ENCODE measurements at places on chromosomes 16 and 17.

DNA sequence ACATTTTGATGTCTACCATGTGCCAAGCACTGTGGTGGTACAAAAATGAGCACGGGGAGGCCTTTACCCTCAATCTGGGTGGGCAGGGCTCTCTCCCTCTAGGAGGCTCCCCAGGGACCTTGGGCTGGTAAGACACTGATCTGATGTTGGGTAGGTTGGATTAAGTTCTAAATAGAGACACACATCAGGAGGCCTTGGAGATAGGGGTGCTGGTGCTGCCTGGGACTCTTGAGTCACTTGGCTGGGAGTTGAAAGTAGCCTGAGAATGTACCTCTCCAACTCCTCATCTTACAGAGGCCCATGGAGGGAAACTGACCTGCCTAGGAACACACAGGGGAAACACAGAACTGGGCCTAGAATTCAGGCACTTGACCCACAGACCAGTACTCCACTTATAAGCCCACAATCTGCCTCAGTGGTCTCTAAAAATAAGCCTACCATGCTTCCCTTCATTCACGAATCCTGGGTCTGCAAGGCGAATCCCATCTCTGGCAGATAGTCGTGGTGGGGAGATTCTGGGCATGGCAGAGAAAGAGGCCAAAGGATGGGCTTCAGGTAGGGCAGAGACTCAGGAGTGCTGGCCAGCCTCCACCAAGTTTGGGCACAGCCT lies 1.8 kb upstream of the NEUROD2 start:
- DNase-seq = no peak

- DNase-seq = no peak
These were observed 39.4 kb upstream of the CDH5 start for GRCh38 chr16:66326991-66327513.

- no peak for DNase-seq
These were observed 45.3 kb downstream of the BRD7 start for GRCh38 chr16:50323335-50324011.

DNA sequence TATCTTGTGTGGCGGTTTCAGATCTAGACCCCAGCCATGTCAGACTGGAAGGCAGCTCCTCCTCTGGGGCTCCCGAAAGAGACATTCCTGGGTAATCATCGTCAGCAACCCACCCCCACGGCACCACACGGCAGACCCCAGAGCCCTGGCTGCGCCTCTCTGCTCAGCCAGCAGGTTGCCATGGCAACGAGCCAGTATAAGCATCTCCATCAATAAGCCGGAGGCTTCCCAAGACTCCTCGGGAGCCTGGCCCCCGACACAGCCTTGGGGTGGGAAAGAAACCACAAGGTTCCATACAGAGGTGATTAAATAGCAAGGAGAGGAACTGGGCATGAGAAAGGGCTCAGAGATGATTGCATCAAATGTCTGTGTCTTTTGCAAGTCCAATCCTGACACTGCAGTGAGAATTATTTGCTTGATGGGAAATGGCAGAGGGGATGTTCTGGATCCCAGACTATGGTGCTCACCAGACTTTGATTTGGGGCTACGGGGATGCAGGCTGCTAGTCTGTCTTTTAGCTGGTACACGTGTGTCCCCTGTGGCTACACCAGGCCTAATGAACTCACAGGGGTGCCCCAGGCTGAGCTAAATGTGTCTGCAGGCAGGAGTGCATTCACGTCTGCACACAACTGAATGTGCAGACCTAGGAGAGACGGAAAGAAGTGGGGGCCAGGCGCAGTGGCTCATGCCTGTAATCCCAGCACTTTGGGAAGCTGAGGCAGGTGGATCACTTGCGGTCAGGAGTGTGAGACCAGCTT lies 320.5 kb upstream of the TNRC6C start:
- no peak for DNase-seq

- DNase-seq = no peak
These were observed 36.9 kb downstream of the ZNF207 start for GRCh38 chr17:32386844-32387243.

DNA sequence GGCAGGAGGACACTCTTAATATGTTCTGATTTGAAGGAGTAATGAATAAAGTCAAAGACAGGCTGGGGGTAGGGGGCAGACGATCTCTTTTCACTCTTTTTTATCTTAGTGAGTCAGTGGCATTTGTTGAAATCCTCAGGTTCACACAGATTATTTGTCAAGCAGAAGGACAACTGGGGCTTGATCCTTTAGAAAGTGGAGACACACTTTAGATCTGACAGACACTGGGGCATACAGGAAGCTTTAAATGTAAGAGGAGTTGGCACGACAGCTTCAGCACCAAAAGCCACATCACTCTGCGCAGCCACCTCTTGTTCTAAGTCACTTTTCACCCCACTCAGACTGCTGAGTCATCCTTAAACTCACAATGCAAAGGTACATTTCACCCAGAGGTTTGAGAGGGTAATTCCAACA lies 121.5 kb downstream of the STXBP4 start:
- DNase-seq = no peak

DNA sequence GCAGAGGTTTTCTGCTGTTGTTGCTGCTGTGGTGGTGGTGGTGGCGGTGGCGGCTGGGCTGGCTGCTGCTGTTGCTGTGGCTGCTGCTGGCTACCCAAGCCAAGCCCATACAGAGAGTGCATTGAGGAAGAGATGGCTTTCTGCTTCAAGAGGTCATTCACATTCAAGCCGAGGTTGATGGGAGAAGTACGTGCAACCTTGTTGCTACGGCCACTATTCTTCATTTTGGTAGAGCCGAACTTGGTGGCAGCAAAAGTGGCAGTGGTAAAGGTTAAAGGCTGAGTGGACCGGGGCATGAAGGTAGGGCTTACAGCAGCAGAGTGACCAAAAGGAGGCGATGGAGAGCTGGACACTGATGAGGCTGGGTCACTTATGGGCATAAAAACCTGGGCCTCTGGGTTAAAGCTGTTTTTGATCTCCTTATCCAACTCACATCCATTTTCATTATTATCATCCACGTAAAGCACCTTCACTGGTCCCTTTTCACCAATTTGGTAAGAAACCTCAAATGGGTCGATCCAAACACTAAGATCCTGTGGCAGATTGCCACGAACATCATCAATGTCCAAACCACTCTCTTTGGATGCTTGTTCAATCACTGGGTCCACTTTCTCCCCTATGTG lies 2.8 kb downstream of the TOB1 start:
- DNase-seq = no peak

GRCh38 chr17:2452216-2452750 lies 51.4 kb upstream of the MNT start:
- DNase-seq = no peak

- DNase-seq = no peak
These were observed 166.7 kb downstream of the RBFOX3 start for GRCh38 chr17:79444198-79444597.

- DNase-seq = no peak
These were observed 37.0 kb upstream of the CDH1 start for GRCh38 chr16:68700120-68700519.

DNA sequence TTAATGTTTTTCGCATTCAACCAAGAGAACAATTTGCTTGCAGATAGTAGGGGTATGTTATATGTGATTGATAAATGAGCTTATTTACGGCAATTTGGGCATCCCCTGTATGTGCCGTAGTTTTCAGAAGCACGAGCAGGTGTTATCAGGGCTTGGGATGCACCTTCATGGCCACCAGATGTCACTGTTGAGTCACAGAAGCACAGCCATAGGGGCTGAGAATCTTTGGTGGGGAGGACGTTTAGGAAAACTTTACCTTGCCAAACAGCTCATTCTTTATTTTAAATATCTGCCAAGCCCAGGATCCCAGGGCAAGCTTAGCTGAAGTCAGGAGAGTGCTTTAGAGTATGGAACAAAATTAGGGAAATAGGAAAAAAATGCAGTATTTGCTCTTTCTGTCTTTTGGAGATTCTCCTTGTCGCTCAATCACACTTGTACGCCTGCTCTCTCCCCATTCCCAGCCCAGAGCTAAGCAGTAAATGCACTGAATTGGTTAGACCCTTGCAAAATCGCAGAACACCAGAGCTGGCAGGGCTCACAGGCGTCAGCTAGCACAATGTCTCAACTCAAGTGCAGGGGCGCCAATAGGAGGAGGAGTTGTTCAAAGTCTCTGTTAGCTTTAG lies 93.6 kb upstream of the MPHOSPH6 start:
- DNase-seq = no peak

DNA sequence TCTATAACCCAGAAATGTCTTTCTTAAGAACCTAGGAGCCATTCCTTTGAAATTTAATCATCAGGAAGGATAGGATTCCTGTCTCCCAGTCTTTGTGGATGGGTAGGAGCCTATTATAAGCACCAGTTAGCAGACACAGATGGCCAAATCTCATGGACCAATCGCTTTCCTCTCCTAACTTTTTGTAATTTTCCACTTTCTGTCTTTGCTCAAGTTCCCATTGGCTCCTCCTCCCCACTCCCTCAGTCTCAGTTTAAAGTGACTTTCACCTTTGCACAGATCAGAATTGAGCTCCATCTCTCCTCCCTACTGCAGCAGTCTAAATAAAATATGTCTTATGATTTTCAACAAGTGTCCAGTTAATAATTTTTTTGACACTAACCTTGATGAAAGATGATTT lies 192.3 kb downstream of the HS3ST3A1 start:
- no peak for DNase-seq

DNA sequence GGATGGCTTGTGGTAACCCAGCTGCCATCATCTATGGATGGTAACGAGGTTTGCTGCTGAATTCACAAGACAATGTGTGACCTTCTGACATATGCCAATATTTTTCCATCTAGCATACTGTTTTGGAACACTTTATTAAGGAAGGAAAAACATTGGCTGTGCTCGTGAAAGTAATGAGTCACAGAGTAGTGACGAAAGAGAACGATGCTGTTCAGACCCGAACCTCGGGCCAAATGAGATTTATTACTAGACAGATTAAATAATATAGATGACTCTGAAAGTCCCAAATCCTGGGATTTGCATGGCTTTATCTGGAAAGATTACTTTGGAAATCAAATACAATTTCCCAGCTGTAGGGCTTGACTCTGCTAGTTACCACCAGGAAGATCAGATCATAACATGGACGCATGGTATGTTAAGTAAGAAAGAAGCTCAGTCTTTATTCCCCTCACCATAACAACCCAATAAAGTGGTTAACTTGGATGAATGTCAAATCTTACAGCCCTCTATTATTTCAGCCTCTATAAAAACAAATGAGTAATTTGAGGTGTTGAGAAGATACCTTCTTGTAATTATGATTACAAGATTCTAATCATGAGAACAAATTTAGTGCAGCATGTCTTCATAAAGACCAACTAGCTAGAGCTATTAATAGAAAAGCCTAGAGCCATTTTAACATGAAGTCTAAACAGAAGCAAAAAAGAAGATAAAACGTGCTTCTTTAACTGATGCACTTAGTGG lies 32.6 kb downstream of the ERN1 start:
- no peak for DNase-seq

- no peak for DNase-seq
These were observed 13.7 kb downstream of the ALOX15B start for GRCh38 chr17:8052256-8053252.

GRCh38 chr16:8892101-8892575 lies 10.0 kb downstream of the LITAFD start:
- DNase-seq = no peak

DNA sequence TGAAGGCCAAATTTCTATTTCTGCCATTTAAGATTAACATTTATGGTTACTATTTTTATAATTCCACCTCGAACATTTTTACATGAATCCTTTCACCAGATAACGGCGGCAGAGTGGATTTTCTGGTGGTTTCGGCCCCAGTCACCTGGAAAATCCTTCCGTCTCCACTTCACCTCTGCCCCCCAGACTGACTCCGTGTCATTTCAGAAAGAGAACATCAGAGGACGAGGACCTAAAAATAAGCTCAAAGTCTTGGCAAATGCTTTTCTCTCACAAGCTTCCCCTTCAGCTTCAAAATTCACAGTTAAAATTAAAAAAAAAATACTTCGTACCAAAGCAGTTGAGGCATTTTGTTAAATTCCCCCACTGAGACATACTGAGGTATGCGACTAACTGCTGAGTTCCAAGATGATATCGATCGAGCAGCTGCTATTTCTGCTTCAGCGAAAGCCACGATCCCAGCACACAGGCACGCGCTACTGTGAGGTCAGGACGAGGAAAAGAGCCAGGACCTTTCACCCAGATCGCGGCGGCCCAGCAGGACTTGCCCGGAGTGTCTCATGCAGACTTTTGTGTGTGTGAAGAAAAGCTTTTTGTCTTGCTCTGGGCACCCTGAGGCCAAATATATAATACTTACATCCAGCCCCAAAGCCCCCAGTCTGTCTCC lies 36.8 kb downstream of the ASPA start:
- no peak for DNase-seq

DNA sequence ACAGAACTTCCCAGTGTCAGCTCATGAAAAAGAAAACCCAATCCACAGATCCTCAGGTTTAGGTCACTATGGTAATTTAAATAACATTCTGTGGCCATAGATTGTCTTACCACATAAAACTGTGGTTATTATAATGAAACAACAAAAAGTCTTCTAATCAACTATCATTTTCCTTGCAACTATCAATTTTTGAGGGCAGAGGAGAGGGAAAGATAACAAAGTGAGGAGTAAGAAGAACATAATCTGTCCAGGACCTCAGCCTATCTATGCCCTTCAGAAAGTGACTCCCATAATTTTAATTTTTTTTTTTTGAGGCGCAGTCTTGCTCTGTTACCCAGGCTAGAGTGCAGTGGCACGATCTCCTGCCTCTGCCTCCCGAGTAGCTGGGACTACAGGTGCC lies 4.0 kb upstream of the GGNBP2 start:
- DNase-seq = no peak

DNA sequence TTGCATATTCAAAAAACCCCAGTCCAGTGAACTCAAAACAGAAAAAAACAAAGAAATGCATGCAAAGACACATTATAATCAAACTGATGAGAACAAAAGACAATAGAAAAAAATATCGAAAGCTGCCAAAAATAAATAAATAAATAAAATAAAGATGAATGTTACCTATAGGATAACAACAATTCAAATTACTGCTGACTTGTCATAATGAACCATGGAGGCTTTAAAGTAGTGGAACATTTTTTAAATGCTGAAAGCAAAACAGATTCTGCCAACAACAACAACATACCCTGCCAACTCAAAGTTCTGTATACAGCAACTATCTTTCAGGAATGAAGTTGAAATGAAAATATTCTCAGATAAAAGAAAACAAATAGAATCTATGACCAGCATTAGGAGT lies 116.6 kb downstream of the CBLN1 start:
- DNase-seq = no peak

- no peak for DNase-seq
These were observed at the start of gene P2RX5 for GRCh38 chr17:3695723-3696411. Gene P2RX5 (minus strand): TSS chr17:3696155. CDS start chr17:3696005, 150 bp downstream.

DNA sequence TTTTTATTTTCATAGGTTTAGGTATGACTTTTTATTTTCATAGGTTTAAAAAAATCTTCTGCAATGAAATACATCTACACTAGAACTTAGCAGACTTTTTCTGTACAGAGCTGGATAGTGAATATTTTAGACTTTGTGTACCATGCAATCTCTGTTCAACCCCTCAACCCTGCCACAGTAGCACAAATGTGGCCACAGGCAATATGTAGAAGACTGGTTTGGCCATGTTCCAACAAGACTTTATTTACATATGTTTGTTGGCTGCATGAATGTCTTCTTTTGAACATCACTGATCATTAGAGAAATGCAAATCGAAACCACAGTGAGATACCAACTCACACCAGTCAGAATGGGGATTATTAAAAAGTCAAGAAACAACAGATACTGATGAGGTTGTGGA lies 229.2 kb downstream of the SHISA9 start:
- DNase-seq = no peak

Measured in epithelial cell of proximal tubule (primary cell).